Vagina (tissue), 2 donors: ENCODE measurements at places on chromosomes 16 and 17.

DNA sequence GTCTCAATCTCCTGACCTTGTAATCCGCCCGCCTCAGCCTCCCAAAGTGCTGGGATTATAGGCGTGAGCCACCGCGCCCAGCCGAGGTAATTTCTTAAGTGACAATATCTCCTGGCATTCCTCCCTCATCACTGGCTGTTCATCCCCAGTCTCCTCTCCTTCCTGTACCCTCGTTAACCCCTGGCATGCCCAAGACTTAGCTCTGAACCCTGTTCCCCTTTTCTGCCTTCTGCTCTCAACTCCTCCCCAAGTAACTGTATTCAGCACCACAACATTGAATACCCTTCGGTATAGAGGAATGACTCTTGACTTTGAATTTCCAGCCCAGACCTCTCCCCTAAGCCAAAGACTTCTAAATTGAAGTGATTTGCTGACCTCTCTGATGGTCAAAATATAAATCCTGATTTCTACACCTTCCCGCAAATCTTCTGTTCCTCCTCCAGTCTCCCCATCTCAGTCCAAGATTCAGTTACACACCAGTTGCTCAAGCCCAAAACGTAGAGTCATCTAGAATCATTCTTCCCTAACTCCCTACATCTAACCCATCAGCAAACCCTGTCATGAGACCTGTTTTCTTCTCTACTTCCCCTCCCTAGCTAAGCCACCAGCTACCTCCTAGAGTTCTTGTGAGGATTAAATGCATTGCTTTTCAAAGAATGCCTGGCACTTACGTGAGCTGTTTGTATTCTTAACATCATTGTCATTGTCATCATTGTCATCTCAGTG is 14.8 kb downstream of the PMP22 start:
- H3K36me3 ChIP-seq, result peaks cover 39% of the 10 kb centered on the region
- DNase-seq, result no peak
- H3K4me1 ChIP-seq, result peaks cover 88% of the 10 kb centered on the region
- no peak overlapping the region for H3K27ac ChIP-seq

- peak overlapping the region; percentile 98 for H3K4me3 ChIP-seq
- no peaks in the 10 kb centered on the region for H3K27me3 ChIP-seq
- DNase-seq, result peak; percentile 92
- H3K27ac ChIP-seq, result peak overlapping the region; percentile 90
- H3K4me1 ChIP-seq, result peaks cover 35% of the 10 kb centered on the region
Measured at GRCh38 chr16:9090101-9090959, 1.1 kb upstream of the HAPSTR1 start.

DNA sequence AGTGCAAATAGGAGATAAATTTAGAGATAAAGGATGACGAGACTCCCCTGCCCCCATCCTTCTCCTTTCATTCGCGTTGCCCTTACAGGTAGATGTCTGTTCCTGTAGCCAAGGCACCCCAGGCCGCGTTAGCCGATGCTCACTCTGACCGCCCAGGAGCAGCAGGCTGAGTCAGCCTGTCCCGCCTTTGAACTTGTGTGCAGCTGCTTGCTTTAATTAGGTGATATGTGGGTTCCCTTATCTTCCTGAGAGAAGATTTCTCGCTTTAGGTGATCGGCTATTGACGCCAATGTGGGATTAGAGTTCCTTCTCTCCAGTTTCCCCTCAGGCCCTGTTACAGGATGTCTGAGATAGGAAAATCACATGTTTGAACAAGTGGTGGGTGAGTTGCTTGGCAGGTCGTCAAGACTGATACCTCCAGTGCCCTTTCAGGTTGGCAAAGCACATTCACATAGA is 119.5 kb downstream of the MSI2 start:
- no peak for DNase-seq
- H3K4me3 ChIP-seq, result no peak overlapping the region

DNA sequence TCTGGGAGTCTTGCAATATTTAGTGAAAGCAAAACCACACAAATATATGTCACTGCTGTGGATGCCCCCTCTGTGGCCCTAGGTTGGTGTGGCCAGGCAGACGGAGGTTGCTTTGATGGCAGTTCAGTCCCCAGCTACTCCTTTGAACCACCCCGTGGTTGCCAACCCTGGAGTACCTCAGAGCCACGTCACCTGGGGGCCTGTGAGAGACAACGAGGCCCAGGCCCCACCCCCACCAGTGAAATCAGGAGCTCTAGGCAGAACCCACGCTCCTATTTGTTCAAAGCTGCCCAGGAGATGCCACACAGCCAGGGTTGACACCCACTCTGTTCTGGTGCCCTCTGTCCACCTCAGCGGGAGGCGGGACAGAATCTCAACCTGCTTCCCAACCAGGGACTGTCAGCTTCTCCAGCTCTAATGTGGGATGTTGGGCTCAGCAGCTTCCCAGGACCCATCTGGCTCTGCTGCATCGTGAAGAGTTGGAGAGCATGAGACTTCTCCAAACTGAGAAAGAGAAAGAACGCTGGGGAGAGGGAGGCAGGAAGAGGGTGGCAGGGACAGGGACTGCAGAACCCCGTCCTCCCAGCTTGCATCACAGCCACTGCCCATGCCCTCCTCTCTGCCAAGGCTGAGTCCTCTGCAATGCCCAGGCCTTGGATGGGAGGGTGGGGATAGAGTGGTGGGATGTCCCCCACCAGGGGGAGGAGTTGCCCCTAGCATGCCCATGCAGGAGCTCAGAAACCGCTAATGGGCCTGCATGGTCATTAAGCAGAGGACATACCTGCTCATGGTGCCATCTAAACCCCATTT is 81.8 kb downstream of the C16orf78 start:
- H3K27ac ChIP-seq, result no peak overlapping the region
- H3K36me3 ChIP-seq, result no peaks in the 10 kb centered on the region
- no peaks in the 10 kb centered on the region for H3K27me3 ChIP-seq
- no peak for DNase-seq

GRCh38 chr16:48617104-48617705 is 7.2 kb upstream of the N4BP1 start:
- H3K4me1 ChIP-seq, result peaks cover 25% of the 10 kb centered on the region
- no peak overlapping the region for H3K4me3 ChIP-seq
- H3K36me3 ChIP-seq, result no peaks in the 10 kb centered on the region
- H3K27me3 ChIP-seq, result no peaks in the 10 kb centered on the region
- DNase-seq, result no peak
- H3K27ac ChIP-seq, result no peak overlapping the region

DNA sequence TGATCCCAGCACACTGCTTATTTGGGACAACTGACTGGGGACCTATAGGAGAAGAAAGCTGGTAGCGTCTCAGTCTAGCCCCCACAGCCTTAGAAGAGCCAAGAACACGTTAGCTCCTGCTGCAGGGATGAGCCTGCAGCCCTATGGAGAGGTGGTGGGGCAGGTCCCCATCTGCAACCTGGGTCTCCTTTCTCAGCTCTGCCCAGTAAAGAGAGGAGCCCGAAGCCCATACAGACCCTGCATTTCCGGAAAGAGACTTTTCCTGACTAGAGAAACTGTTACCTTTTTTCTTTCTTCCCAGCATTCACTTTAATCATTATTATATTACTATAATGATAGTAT is 788 bp downstream of the METTL22 start:
- no peaks in the 10 kb centered on the region for H3K27me3 ChIP-seq
- H3K36me3 ChIP-seq, result peaks cover 20% of the 10 kb centered on the region
- DNase-seq, result no peak

DNA sequence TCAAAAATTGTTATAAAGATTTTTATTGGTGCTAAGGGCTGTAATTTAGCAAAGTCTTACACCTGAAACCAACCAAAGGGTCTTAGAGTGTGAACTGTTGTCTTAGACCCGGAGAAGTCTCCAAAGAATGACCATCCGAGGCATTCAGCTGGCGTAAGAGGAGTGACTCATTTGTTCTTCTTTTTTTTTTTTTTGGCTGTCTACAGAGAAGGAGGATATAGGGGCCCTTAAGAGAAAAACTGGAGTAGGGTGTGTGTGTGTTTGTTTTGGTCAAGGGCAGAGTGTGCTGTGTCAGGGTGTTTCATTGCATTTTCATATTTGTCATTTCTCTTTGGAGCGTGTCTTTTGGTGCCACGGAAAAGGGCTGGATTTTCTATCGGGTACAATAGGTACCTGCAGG is 508.0 kb downstream of the WWOX start:
- H3K4me1 ChIP-seq, result peaks cover 11% of the 10 kb centered on the region
- no peaks in the 10 kb centered on the region for H3K36me3 ChIP-seq
- no peaks in the 10 kb centered on the region for H3K27me3 ChIP-seq
- peak overlapping the region; percentile 80 for H3K27ac ChIP-seq

DNA sequence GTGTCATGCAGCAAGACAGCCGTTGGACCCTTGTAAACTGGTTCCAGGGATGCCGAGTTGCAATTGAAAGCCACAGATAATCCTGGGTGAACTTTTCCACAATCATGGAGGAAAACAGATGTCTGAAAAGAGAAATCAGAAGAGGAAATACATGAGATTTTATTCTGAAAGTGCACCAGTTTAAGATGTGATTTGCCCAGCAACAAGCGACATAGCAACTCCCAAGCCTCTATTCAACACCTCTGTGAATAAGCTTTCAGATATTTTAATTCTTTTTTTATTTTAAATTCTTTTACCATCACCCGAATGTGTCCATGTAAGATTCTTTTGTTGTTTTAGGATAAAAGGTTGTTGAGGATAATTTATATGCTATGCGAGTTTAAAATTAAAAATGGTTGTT is 46.0 kb downstream of the PKD1L3 start:
- no peak overlapping the region for H3K4me3 ChIP-seq
- no peak for DNase-seq
- no peaks in the 10 kb centered on the region for H3K4me1 ChIP-seq
- no peaks in the 10 kb centered on the region for H3K36me3 ChIP-seq
- H3K27ac ChIP-seq, result no peak overlapping the region

- H3K36me3 ChIP-seq, result peaks cover 22% of the 10 kb centered on the region
- H3K4me1 ChIP-seq, result peaks cover 35% of the 10 kb centered on the region
- DNase-seq, result no peak
- no peaks in the 10 kb centered on the region for H3K27me3 ChIP-seq
Measured at GRCh38 chr17:794876-795275, 12.7 kb downstream of the MRM3 start.

DNA sequence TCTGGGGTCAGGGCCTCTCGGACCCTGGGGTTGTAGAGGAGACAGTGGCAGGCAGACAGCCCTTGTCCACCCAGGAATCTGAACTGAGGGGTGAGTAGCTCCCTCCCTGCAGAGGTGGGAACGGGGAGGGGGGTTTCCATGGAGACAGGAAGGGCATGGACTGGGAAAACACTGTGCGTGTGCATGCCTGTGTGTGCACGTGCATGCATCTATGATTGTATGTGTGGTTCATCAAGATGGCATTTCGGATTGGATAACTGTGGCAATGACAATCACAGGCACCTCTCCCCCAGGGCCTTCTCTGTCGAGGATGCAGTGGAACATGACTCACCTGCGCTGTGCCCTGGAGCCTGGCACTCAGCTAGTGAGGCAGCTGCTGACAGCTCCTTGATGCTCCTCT is 6.1 kb upstream of the CD300C start:
- H3K36me3 ChIP-seq, result no peaks in the 10 kb centered on the region
- H3K27me3 ChIP-seq, result no peaks in the 10 kb centered on the region
- H3K4me3 ChIP-seq, result no peak overlapping the region
- H3K4me1 ChIP-seq, result no peaks in the 10 kb centered on the region

DNA sequence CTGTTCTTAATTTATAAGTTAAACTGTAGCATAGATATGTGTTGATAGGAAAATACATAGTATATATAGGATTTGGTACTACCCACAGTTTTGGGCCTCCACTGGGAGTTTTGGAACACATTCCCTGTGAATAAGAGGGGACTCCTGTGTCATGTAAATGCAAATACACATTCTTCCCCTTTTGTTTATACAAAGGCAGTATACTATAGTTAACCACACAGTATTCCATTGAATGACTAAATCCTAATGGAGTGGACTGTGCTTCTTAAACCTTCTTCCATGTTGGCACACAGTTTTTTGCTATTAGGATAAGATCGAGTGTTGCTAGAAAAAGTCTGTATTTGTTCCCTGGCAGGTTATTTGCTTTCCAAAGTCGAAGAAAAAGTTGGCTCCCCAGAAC is 22.2 kb downstream of the TAC4 start:
- H3K27me3 ChIP-seq, result no peaks in the 10 kb centered on the region
- DNase-seq, result no peak
- H3K36me3 ChIP-seq, result no peaks in the 10 kb centered on the region
- peaks cover 32% of the 10 kb centered on the region for H3K4me1 ChIP-seq
- no peak overlapping the region for H3K4me3 ChIP-seq

DNA sequence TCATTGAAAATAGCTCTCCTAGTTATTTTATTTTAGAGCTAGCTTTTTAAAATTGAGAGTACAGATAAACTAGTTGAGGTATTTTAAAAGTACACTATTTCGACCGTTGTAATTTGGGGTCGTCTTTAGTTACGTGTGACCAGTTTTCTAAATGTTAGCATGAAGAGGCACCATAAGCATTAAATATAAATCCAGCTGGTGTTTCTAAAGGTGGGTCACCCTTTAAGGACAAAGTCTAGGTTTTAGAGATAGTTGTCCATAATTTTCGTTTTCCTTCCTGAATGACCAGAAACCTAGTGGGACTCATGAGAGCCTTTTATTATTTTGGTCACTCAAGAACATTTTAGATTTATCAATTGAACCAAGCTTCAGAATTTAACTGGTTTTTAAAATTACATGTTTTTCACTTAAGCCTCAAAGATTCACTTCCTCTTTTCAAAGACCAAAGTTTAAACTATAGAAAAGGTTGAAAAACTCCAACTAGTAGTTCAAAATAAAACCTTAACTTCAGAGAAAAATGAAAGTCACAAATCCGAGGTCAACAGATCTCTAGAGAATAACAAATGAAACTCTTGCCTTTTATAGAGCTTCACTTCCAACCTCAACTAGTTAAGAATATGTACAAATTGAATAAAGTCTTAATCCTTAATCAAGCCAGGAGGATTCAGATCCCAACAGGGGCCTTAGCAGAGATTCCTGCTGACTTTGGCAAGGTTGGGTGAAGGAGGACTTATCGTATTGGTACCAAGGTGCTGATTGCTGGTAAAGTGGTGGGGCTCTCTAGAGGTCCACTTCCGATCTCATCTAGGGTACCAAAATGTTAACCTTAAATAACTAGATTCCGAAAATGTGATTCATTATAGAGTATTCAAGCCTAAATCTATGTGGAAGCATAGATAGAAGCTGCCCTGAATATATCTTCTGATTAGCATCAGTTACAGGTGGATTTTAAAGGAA is 32.5 kb downstream of the PHKB start:
- H3K4me3 ChIP-seq, result no peak overlapping the region
- peak overlapping the region; percentile 63 for H3K27ac ChIP-seq
- no peaks in the 10 kb centered on the region for H3K27me3 ChIP-seq
- H3K36me3 ChIP-seq, result peaks cover 20% of the 10 kb centered on the region
- no peak for DNase-seq
- H3K4me1 ChIP-seq, result peaks cover 15% of the 10 kb centered on the region

DNA sequence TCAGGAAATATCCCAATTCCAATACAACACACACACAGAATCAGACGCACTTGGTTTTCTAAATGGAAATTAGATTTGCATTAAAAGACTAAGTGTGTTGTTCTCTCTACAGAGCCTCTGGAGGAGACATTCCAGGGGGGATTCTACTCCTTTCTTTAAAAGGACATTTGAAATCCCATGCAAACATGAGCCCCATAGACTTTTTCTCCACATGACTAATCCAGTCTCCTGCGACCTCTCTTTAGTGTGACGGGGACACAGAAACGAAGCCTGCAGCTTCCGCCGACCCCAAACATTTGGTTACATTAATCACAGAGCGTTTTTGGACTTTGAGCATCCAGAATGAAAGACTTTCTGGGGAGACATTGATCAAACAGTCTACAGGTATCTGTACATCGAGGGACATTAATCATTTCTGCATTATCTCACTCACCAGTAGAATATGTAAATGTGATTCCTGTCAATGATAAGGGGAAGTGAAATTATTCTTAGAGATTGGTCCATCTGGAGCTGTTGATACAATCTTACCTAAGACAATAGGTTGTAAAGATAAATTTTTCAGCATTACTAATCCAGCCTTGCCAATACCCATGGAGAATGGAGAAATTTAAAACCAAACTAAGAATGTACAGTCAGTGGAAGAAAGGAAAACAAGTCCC is 103.4 kb upstream of the IRX3 start:
- no peaks in the 10 kb centered on the region for H3K36me3 ChIP-seq
- no peaks in the 10 kb centered on the region for H3K27me3 ChIP-seq
- no peaks in the 10 kb centered on the region for H3K4me1 ChIP-seq
- DNase-seq, result no peak
- H3K4me3 ChIP-seq, result no peak overlapping the region
